ENCODE measurements at places on chromosomes 1 and 21. TPM values are rescaled to one million over a fixed set of nuclear protein-coding genes. Genes with fewer than 3 reads are reported as not detected.

DNA sequence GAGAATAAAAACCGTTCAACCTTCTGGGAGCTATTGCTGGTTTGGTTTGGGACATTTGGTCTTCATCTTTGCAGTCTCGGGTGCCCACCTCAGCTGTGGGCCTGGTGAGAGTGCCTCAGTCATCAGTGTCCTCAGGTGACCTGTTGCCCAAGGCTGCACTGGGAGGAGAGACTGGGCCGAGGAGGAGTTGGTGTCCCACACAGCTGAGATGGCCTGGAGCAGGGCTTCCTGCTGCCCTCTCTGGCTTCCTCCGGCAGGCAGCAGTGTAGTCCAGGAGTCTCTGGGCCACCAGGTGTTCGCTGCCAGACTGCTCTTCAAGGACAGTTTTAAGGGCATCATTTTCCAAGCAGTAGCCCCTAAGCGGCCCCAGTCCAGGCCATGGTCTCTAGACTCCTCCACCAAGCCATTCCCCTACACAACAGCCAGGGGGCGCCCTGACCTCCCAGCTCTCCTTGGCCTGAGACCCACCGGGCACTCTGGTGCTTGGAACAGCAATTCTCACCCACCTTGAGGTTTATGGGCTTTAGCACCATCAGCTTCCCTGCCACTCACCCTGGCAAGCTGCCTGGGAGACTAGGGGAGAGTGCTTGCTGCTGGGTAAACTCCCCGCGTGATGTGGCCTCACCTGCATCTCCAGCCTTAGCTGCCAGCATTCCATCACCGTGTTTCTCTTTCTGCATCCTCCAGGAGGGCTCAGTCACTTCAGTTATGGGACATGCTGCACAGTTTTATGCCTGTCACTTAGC, 9.1 kb upstream of the SYTL1 start:
- no peak for DNase-seq

DNA sequence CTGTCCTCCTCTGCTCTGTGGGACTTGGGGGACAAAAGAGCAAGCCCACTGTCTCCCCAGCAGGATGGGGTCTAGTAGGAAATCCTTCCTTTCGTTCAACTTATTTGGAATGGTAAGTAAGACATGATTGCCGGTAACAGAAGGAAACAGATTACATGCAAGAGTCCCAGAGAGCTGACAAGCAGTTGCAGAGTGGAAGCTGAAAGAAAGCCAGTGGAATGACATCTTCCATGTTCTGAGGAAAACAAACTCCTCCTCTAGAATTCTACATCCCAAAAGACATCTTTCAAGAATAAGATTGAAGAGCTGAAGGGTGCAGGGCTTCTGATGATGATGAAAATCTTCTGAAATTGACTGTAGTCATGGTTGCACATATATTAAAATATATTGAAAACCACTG, 619.4 kb downstream of the KIF26B start:
- no peak for DNase-seq

DNA sequence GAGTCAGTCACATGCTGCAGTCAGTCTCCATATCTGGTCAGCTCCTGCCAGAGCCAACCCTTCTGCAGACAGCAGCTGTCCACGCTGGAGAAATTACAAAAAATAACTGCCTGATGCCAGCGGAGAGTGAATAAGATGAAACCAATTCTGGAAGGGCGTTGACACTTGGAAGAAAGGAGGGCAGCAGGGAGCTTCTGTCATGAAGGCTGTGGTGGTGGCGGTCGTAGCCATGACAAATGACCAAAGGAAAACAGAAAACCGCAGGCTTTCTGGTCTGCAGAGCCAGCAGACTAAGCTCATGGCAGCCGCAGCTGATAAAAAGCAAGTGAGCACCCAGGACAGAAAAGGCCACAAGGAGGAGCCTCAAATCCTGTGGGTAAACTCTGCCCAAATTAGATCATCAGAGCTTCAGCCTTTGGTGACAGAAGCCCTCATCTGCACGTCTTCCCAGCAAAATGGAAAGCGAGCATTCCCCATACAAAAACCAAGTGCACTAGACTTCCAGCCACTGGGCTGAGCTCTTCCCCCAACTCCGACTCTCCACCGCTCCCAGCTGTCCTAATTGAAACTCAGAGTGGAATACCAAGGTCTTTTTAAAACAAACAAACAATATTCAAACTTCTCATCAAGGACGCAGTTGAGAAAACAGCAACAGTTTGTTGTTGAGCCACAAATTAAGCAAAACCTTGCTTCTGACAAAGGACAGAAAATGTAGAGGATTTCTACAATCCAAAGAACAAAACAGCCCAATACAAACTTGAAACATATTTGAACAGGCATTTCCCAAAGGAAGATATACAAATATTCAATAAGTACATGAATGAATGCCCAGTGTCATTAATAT, 28.7 kb downstream of the RSPH1 start:
- DNase-seq: no peak

DNA sequence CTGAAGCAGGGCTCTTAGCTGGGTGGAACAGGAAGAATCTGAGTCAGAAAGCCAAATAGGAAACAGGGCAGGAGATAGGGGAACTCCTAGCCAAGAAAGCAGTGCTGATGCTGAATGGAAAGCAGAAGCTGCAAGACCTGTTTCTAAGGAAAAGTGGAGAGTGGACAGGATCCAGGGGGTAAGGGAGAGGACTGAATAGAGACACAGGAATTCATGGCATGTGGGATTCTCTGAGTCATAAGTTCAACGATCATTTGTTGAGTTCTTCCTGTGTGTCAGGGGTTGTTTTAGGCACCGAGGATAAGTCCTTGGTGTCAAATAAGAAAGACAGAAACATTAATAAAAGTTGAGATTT, 153.8 kb upstream of the FGGY start:
- DNase-seq: no peak

- no peak for DNase-seq
These were observed 47.3 kb downstream of the SAMD13 start for GRCh38 chr1:84348759-84349158.

- DNase-seq: no peak
These were observed 27.3 kb upstream of the A3GALT2 start for GRCh38 chr1:33348194-33348593.

S100A16 gene
- polyA plus RNA-seq: 110 TPM

MANEAL gene
- 5.5 TPM for polyA plus RNA-seq

RIIAD1 gene
- 0.38 TPM for polyA plus RNA-seq

Measured in left renal cortex interstitium (tissue), 4 donors.